Dorsolateral prefrontal cortex (tissue), 122 donors: ENCODE measurements at places on chromosomes 4 and X.

DNA sequence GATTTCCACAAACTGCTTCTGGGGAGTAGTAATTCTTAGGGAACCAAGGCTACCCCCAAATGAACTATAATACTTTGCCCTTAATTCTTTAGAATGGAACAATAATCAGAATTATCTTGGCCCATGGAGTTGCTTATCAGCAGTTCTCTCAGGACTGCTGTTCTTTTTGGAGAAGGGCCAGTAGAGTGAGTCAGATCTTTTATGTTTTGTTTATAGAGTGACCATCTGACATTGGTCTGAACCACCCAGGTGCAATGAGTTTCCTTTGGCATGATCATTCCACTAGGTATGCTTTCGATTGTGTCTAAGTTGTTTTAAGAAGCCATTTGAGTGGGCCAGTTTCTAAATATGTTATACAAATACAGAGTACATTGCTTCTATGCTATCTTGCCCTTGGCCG lies 31.8 kb downstream of the PRRG1 start:
- DNase-seq: no peak

DNA sequence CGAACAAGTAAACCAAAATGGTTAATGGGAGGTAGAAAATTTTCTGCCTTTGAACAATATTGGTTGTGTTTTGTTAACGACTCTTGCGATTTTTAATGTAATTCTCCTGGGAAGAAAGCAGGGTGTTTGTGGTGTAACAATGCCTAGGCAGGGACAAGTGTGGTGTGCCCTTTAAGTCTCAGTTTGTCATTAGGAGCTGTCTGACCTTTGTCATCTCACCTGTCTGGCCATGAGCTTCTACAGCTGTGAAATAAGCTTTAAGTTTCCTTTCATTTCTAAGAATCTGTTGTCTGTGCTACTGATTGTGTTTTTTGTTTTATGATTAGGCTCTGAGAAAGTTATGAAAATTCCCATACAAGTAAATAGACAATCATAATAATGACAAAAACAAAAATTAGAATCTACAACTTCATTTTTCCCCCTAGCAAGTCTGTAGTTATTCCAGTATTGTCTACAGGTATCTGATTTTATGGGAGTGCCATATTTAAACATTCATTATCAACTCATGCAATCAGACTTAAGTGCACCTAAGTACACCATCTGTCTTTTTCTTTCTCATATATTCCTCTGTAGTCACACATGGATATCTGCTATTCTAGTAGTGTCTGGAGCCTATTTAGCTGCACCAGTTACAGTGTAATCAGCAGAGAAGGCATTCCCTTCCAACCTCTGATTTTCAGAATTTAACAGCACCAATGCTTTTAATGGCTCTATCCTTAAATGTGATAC lies 203.5 kb downstream of the PPARGC1A start:
- DNase-seq: no peak

- DNase-seq: no peak
Observed at GRCh38 chrX:50402886-50403285, 67.7 kb downstream of the DGKK start.

DNA sequence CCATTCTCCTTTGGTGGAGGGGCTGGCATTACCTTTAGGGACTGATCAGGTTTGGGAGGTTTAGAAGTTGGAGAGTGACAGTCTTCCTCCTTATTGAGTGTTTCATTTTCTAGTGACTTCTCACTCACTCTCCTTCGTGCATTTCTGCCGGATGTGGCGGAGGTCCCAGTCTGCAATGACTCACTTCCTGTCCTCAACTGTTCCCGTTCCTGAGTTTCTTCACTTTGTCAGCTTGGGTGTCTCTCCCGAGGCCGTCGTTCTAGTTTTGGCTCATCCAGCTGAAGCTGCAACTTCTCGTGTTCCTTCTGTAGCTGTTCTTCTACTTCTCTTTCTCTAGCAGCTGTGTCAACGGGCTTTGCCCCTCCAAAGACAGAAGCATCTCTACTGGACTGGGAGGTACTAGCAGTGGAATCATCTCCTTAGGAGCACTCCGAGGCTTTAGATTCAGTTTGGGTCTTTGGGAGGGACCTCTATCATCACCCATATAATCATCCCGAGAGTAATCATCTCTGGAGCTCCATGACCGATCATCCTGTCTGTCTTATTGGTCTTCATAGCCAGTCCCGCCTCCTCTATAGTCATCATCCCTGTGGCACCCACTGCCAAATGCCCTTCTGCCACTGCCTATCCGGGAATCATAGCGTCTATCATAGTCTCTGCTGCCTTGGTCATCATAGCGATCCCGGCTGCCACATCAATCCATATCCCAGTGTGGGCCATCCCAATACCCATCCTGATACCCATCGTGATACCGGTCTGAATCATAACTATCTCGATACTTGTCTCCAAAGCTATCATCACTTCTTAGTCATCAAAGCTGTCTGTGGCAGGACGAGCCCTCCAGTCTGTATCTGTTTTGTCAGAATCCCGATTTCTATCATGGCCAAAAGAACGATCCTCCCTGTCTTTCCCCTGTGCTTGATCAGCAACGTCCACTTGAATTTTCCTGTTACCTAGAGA lies 35.3 kb upstream of the VSIG4 start:
- no peak for DNase-seq

GRCh38 chrX:56397636-56398035 lies 165.5 kb downstream of the KLF8 start:
- no peak for DNase-seq
